ENCODE measurements at places on chromosomes 6 and 20.
A peak's percentile ranks its signal among the peaks of the same experiment; 100 is the strongest.

DNA sequence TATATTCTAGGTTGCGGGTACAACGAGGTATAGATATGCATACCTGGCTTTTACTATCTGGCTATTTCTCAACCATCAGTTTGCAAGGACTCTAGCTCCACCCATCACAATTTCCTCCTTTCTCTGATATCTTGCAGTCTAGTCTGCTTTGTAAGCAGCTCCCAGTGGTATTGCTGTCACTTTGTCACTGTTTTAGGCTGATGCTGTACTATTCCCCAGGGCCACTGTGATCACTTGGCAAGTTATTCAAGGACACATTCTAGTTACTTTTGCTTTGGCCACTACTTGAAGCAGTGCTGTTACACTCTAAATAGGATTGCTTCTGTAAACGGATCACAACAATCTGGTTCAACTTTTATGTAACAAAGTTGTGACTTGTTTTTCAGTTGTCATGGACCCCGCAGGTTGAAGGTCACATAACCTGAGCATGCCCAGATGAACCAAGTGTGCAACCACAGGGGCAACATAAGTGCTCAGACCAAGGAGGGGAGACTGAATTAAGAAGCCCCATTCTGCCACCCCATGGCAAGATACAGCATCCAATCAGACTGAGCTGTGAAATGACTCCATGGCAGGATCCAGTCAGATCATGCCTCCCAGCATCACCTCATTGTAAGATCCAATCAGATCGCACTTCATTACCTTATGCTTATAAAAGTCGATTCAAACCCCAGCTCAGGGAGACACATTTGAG lies 588.4 kb upstream of the CITED2 start:
- DNase-seq: no peak

GRCh38 chr6:97214671-97215070 lies 68.3 kb downstream of the MMS22L start:
- no peak for DNase-seq

DNA sequence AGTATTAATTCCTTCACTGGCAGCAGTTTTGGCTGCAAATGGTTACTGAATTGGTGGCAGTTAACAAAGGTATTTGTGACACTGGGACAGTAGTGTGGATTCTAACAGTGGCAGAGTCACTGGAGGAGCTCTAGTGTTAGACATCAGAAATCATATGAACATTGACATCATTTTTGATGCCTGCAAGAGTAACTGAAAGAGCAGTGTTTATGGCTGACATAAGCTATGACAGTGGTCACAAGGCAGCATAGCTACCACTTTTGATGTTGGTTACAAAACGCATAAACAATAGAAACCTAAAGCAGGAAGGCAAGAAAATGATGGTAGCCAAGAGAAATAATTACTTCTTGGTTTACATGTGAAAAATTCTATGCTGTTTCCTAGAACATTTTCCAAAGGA lies 326.7 kb upstream of the MAN1A1 start:
- DNase-seq: no peak

- DNase-seq: no peak
Measured at GRCh38 chr6:106194949-106195921, 109.1 kb downstream of the PRDM1 start.

GRCh38 chr20:5513975-5514516 lies 197.3 kb upstream of the PROKR2 start:
- DNase-seq: no peak

GRCh38 chr6:7042056-7042653 lies 65.6 kb upstream of the RREB1 start:
- DNase-seq: no peak

DNA sequence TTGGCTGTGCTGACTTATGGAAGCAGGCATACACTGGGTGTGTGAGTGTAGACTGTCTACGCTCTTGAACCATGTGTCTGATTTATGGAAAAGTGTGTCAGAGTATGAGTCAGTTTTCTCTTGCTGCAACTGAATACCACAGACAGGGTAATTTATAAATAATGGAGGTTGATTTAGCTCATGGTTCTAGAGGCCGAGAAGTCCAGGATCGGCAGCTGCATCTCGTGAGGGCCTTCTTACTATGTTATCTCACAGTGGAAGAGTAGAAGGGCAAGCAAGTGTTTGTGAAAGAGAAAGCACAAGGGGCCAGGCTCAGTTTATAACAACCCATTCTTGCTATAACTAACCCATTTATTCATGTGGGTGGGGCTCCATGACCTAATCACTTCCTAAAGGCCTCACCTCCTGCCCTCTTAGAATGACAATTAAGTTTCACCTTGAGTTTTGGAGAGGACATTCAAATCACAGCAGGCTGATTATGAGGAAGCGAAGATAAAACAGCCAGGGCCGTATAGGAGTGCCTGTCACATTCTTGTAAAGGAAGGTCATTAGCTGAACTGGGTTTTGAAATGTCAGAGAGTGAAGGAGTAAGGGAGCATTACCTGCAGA lies 6.7 kb downstream of the GPR31 start:
- no peak for DNase-seq

GRCh38 chr20:1362484-1362883 lies 30.4 kb downstream of the FKBP1A start:
- no peak for DNase-seq

- DNase-seq: no peak
Measured at GRCh38 chr20:40632346-40632976, 56.6 kb downstream of the MAFB start.

GRCh38 chr6:84825461-84825860 lies 61.1 kb upstream of the TBX18 start:
- no peak for DNase-seq

DNA sequence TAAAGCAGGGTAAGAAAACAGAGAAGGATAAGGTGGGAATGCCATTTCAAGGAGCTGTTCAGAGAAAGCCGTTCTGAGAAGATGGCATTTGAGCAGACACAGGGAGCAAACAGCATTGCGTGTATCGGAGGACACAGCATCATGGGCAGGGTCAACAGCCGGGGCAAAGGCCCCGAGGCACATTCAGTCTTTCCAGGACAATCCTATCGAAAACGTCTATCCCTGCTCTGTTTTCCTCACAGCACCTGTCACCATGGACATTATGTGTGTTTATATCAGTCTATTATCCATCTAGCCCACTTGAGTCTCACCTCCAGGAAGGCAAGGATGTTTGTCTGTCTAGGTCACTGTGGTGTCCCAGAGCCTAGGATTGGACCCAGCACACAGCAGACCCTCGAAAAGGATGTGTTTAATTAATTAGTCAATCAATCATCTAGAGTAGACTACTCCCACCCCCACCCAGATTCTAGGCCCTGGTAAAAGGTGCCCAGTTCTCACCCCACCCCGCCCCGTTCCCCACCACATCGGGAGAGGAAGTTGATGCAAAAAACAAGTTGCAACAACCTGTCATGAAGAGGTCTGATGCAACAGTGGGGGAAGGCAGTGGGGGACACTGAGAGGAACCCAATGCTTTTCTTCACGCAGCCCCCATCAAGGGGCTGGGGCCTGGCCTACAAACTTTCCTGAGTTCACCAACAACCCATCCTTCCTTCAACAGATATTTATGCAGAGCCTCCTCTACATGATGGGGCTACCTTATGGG lies 66.6 kb downstream of the PREX1 start:
- DNase-seq: peak; percentile 64

DNA sequence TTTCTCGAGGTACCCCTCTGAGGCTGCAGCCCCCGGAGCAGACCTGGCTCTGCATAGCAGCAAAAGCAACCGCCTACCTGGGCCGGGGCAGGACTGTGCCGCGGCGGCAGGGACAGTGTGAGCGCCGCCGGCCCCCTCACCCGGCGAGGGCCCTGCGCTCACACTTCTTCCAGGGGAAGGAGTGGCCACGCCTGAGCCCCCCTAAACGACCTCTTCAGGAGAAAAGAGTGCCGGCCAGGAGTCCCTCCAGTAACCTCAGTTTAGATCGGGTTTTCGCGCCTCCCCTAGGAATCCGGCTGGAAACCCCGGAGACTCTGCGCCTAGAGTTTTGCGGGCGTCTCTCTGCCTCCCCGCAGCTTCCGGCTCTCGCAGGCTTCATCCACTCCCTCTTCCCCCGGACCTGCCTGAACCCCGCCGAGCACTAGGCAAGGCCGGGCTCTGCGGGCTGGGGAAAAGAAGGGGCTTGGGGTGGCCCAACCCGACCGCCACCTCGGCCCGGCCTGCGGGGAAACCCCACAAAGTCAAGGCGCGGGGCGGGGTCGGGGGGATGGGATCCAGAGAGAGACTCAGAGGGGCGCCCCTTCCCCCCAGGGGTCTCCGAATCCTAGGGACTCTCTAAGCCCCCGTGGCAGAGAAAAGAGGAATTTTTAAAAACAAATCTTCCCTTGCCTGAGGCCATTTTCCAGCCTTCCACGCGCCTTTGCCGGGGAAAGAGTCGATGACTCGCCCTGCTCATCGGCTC lies 558 bp downstream of the LINC00237 start:
- no peak for DNase-seq

- no peak for DNase-seq
Measured at GRCh38 chr6:3433005-3433404, 23.8 kb downstream of the SLC22A23 start.

- no peak for DNase-seq
Measured at GRCh38 chr6:16058201-16058928, 70.5 kb upstream of the MYLIP start.

DNA sequence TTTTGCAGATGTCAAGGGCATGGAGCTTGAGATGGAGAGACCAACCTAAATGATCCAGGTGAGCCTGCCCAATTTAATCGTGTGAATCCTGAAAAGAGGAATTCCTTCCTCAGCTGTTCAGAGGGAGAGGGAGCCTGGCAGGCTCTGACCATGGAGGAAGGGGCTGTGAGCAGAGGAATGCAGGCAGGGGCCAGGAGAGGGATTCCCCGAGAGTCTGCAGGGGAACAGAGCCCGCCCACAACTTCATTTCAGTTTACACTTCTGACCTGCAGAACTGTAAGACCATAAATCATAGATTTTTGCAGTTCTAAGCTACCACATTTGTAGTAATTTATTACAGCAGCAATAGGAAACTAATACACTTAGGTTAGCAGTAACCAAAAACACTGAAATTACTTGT lies 164.1 kb downstream of the TBXT start:
- no peak for DNase-seq

GRCh38 chr20:41178904-41179432 lies 41.6 kb downstream of the PLCG1 start:
- DNase-seq: no peak

DNA sequence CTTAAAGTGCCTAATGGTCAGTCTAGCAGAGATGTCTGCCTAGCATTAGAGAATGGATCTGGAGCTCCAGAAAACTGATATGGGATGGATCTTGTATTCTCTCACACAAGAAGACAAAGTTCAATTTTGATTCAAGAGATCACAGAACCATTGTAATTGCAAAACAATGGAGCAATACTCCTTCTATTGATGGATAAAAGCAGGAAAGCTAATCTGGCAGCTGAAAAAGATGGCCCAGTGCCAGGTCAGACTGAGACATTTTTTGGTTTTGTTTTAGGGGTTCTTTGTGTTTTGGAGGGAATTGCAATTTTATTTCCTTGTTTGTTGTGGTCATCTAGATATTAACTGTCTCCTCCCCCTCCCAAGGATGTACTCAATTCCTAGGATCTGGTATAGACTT lies 14.6 kb upstream of the ZNF133 start:
- DNase-seq: no peak

- no peak for DNase-seq
Measured at GRCh38 chr20:62575976-62576722, 66.2 kb upstream of the SLCO4A1 start.

GRCh38 chr20:49384437-49385434 lies 97.7 kb downstream of the KCNB1 start:
- peak; percentile 58 for DNase-seq

GRCh38 chr6:52746213-52746612 lies 17.1 kb downstream of the GSTA2 start:
- DNase-seq: no peak

DNA sequence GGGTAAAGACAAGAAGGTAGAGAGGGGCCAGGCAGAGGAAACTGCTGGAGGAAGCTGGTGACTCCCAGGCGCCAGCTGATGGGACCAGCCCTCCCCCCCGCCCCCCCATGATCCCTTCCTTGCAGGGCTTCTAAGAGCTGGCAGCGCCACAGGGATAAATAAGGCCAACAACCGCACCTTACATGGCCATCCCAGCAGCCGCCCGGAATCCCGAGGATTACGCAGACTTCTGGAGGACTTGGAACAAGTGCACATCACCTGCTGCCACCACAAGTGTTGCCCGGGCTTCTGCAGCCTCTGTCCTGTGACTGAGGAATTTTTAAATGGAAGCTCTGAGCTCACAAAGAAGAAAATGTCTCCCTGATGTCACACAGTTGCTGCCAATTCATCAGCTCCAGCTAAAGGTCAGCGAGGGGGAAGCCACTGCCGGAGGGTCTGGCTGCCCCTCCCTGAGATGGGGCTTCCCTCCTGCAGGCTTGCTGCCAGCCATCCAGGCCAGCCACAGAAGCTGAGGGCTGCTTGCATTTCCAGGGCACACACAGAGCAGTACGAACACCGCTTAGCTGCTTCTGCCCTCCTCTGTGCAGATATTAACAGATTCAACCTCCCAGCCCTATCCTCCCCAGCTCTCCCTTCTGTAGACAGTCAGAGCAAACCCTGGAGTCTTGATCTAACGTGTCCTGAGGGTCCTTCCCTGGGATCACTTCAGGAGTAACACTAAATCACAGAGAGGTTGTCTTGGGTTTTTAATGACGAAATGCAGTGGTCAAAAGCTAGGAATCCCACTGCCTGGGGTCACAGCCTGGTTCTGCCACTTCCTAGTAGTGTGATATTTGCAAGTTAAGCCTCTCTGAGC lies 38.6 kb upstream of the PIM1 start:
- no peak for DNase-seq

- no peak for DNase-seq
Measured at GRCh38 chr20:2518558-2518957, 9.8 kb upstream of the ZNF343 start.

DNA sequence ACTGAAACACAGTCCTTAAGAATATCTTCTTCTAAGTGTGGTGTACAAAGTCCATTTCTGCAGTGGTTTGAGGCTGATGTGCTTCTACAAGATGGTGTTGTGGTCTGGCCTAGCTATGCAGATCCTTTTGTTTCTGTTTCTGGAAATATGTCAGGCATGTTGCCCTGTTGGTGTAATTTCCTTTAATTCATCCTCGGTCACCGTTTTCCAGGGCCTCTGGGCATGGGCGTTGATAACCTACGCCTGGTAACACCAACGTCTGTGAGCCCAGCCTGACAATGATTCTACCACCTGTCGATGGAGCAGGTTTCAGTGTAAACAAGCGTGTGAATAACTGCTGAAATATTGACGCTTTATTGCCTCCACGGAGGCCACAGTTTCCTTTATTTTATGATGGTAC lies 33.3 kb upstream of the AFDN start:
- DNase-seq: no peak

Data from activated CD8-positive, alpha-beta memory T cell treated with anti-CD3 and anti-CD28 coated beads, Interleukin-2, amount 50 U/mL, for 4 hours (primary cell).